ENCODE measurements at places on chromosomes 3 and 15. TPM values are rescaled to one million over a fixed set of nuclear protein-coding genes. Genes with fewer than 3 reads are reported as not detected.

Gene ZNF710
- total RNA-seq = 13.3 TPM

Gene CP
- 13.7 TPM for total RNA-seq

Gene ACVR2B
- 2.8 TPM for total RNA-seq

Gene BLOC1S6
- total RNA-seq = 42.8 TPM

Gene UPK1B
- not detected for total RNA-seq

Gene ARL13B
- total RNA-seq = 12.3 TPM

- DNase-seq = no peak
Observed at GRCh38 chr3:139774560-139775302, 97.0 kb upstream of the NMNAT3 start.

GRCh38 chr3:34185301-34185700 is 386.9 kb downstream of the PDCD6IP start:
- no peak for DNase-seq

GRCh38 chr3:53478166-53478830 is 16.1 kb upstream of the CACNA1D start:
- no peak for DNase-seq

GRCh38 chr15:100873029-100873677 is 6.5 kb upstream of the ALDH1A3 start:
- no peak for DNase-seq

DNA sequence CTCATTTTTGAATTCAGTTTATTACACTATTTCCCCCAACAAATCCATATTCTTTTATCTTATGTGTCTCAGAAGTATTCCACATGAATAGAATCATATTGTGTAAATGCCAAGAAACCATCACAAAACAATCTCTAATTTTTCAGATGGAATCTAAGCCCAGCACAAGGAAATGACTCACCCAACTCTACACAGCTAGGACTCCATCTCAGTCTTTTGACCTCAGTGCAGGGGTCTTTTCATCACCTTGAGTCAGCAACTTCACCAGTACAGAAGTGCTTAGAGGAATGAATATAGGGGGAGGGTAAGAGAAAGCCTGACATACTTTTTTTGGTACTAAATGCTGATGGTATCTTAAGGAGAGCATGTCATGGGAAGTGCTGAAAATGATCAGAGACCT is 169.3 kb upstream of the LRRN1 start:
- no peak for DNase-seq
